Pancreas (tissue), 10 donors: ENCODE measurements at places on chromosomes 2 and 18. TPM values are rescaled to one million over a fixed set of nuclear protein-coding genes. Genes with fewer than 3 reads are reported as not detected.

DNA sequence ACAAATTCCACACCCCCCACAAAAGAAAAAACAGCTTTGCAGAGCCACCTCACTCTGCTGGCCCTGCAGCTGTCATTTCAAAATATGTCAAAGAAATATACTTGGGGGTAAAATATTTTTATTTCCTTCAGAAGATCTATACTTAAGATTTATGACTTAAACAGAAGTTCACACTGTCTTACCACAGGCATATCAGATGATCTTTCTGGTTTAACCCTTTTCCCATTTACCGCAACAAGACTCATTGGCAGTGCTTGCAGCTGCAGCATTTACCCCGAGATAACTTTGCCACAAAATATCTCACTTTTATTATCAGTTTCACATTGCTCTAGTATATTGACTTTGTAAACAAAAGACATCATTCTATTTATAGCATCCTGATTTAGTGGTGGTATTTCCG, 21.6 kb upstream of the SLC35G4 start:
- H3K36me3 ChIP-seq: no peaks in the 10 kb centered on the region
- no peak overlapping the region for H3K27ac ChIP-seq
- no peak for DNase-seq

GRCh38 chr2:168710754-168711467, 91.5 kb upstream of the NOSTRIN start:
- H3K27me3 ChIP-seq: no peaks in the 10 kb centered on the region
- H3K27ac ChIP-seq: no peak overlapping the region
- H3K4me1 ChIP-seq: peaks cover 3% of the 10 kb centered on the region
- no peaks in the 10 kb centered on the region for H3K36me3 ChIP-seq
- H3K4me3 ChIP-seq: no peak overlapping the region

DNA sequence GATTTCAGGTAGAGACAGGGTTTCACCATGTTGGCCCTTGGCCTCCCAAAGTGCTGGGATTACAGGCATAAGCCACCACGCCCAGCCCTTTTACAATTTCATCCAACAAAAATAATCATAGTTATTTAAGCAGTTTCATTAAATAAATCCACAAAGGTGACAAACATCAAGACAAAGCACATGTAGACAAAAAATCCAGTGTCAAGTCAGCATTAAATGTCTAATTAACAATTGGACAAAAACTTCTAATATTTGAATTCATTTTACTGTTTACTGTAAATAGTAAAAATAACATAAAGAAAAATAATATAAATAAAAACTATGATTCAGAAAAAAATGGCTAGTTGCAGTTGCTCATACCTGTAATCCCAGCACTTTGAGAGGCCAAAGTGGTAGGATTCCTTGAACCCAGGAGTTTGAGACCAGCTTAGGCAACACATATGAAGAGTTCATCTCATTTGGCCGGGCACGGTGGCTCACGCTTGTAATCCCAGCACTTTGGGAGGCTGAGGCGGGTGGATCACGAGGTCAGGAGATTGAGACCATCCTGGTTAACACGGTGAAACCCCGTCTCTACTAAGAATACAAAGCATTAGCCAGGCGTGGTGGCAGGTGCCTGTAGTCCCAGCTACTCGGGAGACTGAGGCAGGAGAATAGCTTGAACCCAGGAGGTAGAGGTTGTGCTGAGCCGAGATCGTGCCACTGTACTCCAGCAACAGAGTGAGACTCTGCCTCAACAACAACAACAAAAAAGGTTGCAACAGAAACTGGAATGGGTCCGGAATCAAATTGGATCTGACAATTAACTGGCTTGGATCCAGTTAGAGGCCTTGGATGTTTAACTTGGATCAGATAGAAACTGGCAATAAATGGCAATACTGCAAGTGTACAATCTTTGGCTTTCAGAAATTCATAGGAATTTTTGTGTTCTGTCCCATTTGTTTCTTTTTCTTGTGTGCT, 56.9 kb upstream of the MAT2A start:
- DNase-seq: no peak
- no peaks in the 10 kb centered on the region for H3K4me1 ChIP-seq
- no peaks in the 10 kb centered on the region for H3K27me3 ChIP-seq
- no peaks in the 10 kb centered on the region for H3K36me3 ChIP-seq

GRCh38 chr18:57051657-57052044, 95.2 kb upstream of the BOD1L2 start:
- no peaks in the 10 kb centered on the region for H3K36me3 ChIP-seq
- DNase-seq: no peak
- no peaks in the 10 kb centered on the region for H3K4me1 ChIP-seq
- no peaks in the 10 kb centered on the region for H3K27me3 ChIP-seq
- no peak overlapping the region for H3K4me3 ChIP-seq
- H3K27ac ChIP-seq: no peak overlapping the region

DNA sequence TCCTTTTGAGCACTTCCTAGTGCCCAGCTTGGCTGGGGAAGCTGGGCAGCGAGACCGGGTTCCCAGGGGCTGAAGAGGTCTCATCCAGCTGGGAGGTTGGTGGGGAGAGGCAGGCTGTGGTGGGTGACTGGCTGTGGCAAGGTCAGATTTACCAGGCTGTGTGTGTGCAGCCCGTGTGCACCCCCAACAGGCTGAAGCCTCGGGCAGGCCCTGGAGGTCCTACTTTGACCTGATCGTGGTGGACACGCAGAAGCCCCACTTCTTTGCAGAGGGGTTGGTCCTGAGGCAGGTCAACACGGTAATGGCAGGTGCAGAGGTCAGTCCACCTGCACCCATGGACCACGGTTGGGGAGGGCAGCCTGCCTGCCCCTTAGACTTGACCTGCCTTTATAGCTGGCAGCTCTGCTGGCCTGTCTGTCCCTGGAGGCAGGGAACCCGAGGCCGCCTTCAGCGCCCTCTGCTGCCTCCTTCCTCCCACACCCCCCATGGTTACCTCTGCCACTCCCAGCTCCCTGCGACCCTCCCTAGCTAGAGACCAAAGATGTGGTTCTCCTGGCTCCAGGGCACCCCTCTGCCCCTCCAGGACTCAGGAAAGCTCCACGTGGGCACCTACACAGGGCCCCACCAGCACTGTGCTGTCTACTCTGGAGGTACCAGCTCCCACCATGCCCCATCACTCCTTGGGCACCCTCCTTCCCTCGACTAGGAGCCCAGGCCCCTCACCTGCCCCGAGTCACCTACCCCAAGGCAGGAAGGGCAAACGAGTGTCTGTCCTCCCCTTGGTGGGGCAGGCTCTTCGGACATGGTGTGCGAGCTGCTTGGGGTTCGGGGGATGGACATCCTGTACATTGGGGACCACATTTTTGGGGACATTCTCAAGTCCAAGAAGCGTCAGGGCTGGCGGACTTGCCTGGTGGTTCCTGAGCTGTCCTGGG, 4.0 kb downstream of the NT5DC4 start:
- no peaks in the 10 kb centered on the region for H3K4me1 ChIP-seq
- no peaks in the 10 kb centered on the region for H3K27me3 ChIP-seq
- no peak overlapping the region for H3K4me3 ChIP-seq
- H3K27ac ChIP-seq: no peak overlapping the region

DNA sequence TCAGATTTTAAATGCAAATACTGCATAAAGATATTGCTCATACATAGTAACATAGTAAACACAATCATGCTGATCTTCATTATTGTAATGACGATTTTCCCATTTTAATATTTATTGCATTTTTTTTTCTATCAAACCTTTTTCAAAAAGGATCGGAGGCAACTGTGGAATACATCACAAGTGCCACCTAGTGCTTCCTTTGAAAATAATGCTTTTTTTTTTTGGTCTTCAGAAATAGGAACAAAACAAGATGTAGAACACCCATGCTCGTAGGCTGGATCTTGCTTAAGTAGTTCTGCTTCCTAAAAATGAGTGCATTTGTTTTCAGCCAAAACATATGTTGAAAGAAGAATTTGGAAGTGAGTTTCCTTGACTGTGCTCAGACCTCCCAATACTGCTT, 35.7 kb upstream of the GPR155 start:
- H3K27ac ChIP-seq: no peak overlapping the region
- no peak for DNase-seq
- no peaks in the 10 kb centered on the region for H3K27me3 ChIP-seq
- H3K36me3 ChIP-seq: no peaks in the 10 kb centered on the region

GRCh38 chr2:138515092-138515491, 13.5 kb downstream of the SPOPL start:
- peaks cover 19% of the 10 kb centered on the region for H3K4me1 ChIP-seq
- no peak for DNase-seq
- no peaks in the 10 kb centered on the region for H3K36me3 ChIP-seq
- H3K27me3 ChIP-seq: no peaks in the 10 kb centered on the region
- no peak overlapping the region for H3K27ac ChIP-seq

DNA sequence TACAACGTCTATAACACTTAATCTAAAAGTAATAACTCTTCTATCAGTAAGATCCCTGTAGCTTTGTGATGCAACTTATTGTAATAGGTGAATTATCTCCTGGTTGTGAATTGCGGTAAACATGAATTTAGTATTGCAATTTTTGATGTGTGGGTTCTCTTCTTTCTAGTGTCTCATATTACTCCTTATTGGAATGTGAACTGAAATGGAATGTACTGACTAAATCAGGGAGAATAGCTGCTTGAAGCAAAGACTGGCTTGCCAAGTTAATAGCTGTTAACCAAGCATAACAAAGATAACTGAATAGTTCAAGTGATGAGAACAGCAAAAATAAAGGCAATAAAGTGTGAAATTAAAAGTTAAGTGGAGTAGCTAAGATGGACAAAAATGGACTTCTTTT, 60.5 kb upstream of the TFPI start:
- no peaks in the 10 kb centered on the region for H3K27me3 ChIP-seq
- H3K27ac ChIP-seq: no peak overlapping the region
- DNase-seq: no peak
- no peaks in the 10 kb centered on the region for H3K36me3 ChIP-seq

GRCh38 chr18:11115276-11115675, 34.1 kb downstream of the PIEZO2 start:
- no peaks in the 10 kb centered on the region for H3K36me3 ChIP-seq
- DNase-seq: no peak
- H3K27ac ChIP-seq: no peak overlapping the region
- peaks cover 5% of the 10 kb centered on the region for H3K4me1 ChIP-seq
- no peak overlapping the region for H3K4me3 ChIP-seq
- H3K27me3 ChIP-seq: no peaks in the 10 kb centered on the region

- H3K4me1 ChIP-seq: no peaks in the 10 kb centered on the region
- no peak overlapping the region for H3K4me3 ChIP-seq
- no peak for DNase-seq
- H3K36me3 ChIP-seq: no peaks in the 10 kb centered on the region
- H3K27me3 ChIP-seq: no peaks in the 10 kb centered on the region
Measured at GRCh38 chr2:141710589-141711239, 420.1 kb downstream of the LRP1B start.

DNA sequence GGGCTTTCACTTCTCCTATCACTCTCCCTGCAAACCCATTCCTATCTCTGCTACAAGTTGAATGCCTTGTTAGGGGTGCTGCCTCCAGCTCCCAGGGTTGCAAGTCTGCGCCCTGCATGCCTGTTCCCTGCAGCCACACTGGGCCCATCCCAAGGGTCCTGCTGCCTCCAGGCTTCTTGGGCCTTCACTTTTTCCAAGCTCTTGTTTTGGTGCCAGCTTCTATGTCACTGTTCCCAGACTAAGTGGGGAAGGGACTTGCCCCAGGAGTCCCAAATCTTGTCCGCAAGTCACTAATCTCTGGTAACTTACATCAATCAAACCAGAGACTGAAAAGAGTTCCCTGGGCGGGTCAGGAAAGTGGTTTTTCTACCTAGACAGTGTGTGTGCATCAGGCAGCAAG, 65.4 kb downstream of the ZCCHC2 start:
- no peaks in the 10 kb centered on the region for H3K4me1 ChIP-seq
- no peak for DNase-seq
- H3K27ac ChIP-seq: no peak overlapping the region
- no peak overlapping the region for H3K4me3 ChIP-seq
- no peaks in the 10 kb centered on the region for H3K27me3 ChIP-seq
- no peaks in the 10 kb centered on the region for H3K36me3 ChIP-seq

GRCh38 chr18:53698907-53699306, 525.6 kb downstream of the MBD2 start:
- no peak overlapping the region for H3K27ac ChIP-seq
- no peaks in the 10 kb centered on the region for H3K27me3 ChIP-seq
- H3K36me3 ChIP-seq: no peaks in the 10 kb centered on the region
- no peaks in the 10 kb centered on the region for H3K4me1 ChIP-seq
- peak; percentile 28 for DNase-seq

DNA sequence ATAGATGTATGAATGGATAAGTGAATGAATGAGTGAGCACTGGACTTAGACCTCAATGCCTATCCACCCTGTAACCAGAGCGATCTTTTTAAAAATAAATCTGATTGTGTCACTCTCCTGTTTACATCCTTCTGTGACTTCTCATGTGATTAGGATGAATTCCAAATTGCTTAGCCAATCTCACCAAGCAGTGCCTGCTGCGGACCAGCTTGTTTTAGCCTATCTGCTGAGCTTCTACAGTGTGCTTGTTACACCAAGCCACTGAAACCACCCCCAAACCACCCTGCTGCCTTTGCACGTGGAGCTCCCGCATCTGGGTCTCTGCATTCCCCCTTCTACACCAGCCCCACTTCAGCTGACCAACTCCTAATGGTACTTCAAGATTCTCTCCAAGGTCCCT, 265.4 kb downstream of the EN1 start:
- no peak overlapping the region for H3K27ac ChIP-seq
- H3K4me1 ChIP-seq: no peaks in the 10 kb centered on the region
- no peaks in the 10 kb centered on the region for H3K27me3 ChIP-seq
- DNase-seq: no peak
- no peak overlapping the region for H3K4me3 ChIP-seq

DNA sequence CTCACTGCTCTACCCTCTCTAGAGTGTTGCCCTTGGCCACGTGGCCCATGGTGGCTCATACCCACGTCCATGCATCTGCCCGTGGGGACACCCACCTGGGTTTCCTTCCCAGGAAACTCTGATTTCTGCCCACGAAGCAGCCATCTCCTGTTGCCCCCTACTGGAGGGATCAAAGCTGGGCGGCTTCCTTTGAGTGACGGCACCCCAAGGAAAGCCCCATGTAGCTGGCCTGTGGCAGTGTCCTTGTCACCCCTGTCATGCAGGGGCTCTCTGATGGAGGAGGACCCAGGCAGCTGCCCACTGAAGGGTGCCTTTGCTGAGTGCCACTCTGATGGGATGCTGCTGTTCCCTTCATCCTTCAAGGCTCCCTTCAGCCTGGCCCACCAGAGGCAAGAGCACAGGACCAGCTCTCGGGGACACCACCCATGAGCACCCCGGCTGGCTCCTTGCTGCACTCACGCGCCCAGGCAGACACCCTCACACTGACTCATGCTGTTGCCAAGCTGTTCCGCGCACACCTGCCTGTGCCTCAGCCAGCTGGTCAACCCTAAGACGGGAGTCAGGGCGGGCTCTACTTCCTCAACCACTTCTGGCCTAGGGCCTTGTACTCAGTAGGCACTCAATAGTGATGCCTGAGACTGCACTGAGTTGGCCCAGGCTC, 101.1 kb downstream of the CTIF start:
- no peaks in the 10 kb centered on the region for H3K36me3 ChIP-seq
- no peaks in the 10 kb centered on the region for H3K4me1 ChIP-seq
- H3K27ac ChIP-seq: no peak overlapping the region

The PPP1R7 gene
- 27.7 TPM for total RNA-seq

The XDH gene
- 1.3 TPM for total RNA-seq

The EHD3 gene
- total RNA-seq: 0.79 TPM

The NEU2 gene
- total RNA-seq: not detected

The DPP10 gene
- total RNA-seq: 8.2 TPM
